ENCODE measurements at places on chromosomes 7 and 10.

DNA sequence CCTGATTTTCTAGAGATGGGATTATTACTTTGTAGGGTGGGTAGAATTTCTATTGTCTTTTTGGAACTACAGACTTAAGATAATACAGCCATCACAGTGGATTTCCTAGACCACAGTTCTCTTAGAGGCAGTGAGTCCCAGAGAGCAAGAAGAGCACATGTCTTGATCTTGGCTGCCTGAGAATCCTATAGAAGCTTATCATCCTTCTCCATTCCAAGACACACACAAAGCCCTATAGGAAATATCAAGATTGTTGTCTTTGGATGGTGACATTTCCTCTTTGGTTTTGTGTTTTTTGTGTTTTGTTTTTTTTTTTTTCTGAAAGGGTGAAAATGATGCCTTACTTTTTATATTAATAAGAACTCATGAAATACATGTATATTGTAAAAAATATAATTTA is 143.1 kb downstream of the AHR start:
- no peak for DNase-seq

DNA sequence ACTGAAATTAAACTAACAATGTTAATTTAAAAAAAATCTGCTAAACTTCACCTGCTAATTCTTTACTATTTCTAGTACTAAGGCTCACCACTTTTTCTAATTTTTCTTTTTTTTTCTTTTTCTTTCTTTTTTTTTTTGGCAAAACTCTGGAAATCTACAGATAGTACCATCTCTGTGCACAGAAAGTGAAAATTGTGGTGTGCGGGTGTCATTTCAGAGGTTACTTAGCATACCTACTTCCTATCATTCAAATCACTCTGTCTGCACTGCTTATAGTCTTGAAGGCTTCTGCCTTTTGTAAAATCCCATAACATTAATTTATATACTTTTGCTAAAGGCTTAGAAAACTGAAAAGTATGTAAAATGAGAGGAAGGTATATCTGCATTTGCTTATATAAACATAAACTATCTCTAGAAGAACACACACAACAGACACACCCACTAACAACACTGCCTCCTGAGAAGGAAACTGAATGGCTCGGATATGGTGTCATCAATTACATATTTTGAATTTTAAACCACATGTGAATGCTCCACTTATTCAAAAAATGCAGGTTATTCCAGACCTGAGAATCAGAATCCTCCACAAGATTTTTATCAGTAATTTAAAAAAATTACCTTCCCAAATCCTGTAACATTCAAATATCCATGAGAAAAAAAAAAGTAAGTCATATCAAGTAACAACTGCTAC is 229.5 kb downstream of the PARD3 start:
- DNase-seq, result no peak

DNA sequence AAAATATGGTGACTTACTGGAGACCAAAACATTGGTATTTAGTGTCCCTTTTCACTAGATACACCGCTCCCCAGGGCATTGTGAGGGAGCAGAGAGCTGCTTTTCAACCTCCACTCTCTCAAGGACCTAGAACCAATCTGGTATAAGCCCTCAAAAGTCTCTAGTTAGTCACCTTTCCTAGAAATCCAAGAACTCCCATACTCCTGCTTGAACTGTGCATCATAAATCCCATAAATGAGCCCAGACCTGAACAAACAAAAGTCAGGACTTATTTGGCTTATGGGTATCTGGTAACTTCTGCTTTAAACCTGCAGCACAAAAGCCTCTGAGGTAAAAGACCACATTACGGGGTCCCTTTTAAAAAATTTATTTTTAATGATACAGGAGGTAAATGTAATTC is 603.1 kb upstream of the LRRTM3 start:
- no peak for DNase-seq

- DNase-seq, result no peak
Measured at GRCh38 chr10:110167149-110167548, 40.3 kb upstream of the MXI1 start.

DNA sequence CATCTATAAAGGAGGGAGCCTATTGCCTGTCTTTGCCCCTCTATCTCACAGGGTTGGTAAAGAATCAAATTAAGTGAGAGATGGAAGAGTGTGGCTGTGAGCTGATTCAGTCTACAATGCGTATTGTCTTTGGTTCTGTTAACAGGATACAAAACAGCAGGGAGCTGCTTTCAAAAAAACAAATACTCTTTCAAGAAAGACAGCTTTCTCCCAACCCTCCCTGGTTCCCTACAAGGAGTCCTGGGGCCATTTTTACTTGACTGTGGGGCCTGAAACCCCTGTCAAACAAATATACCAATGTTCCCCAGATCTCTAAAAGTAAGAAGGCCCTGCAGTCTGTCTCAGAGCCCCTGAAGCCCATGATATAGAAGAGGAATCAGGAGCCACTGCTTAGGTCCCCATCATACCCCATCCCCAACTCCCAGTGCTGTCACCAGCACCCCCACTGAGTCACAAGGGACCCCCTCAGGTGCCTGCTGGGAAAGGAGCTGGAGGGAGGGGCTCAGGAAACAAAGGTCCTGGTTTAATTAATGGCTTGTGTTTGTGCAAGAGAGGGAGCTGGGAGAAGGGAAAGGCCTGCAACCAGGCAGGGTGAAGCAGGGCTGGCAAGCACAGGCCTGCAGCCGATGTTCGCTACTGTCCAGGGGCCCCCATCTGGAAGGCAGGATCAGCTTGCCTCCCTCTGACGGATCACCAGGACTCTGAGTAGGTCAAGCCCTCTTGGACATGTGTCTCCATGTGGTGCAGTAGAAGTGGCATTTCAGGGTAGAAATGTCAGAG is 182.0 kb upstream of the GHITM start:
- DNase-seq, result no peak

DNA sequence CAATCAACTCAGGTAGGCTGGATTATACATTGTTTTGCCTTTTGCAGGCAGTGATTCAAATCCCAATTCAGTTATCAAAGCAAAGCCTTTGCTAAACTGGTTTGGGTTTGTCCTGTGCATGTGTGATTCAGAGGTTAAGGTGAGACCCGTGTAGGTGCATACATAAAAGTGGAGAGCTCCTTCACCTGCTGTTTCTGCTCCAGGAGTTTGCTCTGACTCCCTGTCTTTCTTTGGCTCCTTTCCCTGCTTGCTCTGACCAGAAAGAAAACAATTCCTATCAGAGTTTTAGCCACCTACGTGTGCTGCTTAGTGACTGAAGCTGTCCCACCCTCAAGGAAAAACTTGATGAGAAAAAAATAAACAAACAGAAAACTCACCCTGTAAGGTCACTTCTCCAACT is 101.1 kb downstream of the TPST1 start:
- no peak for DNase-seq

- DNase-seq, result no peak
Measured at GRCh38 chr10:1539216-1539615, 198.1 kb downstream of the ADARB2 start.

DNA sequence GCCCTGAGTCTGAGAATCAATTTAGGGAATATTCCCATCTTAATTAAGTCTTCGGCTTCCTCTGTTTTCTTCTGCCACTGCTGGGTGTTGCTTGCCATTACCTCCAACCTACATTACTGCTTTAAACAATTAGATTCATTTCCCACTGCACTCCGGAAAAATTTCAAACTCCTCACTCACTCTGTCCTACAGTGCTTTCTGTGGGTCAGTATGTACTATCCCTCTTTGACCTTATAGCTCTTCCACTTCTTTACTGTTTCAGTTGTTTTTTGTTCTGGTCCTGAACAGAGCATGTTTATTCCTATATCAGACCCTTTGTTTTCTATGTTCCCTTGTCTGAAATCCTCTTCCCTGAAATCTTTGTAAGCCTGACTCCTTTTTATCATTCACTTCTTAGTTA is 160.6 kb downstream of the MAGI2 start:
- no peak for DNase-seq

GRCh38 chr7:96179837-96180236 is 142.1 kb downstream of the SLC25A13 start:
- DNase-seq, result no peak

Measured in GM12891 (cell line).